A549 treated with Mapracorat at 1 μM for 4 hours (cell line): ENCODE measurements at places on chromosomes 11 and 22. TPM values are rescaled to one million over a fixed set of nuclear protein-coding genes. Genes with fewer than 3 reads are reported as not detected.

SEZ6L gene
- not detected in 5 replicates for total RNA-seq

OR8B8 gene
- total RNA-seq = not detected in 5 replicates

PATE4 gene
- not detected in 5 replicates for total RNA-seq

CAVIN3 gene
- 25.3 to 34.4 TPM (median 28.6 TPM) in 5 replicates for total RNA-seq

FOLR1 gene
- not detected in 5 replicates for total RNA-seq

OR4D5 gene
- total RNA-seq = not detected in 5 replicates

IFTAP gene
- 13.3 to 20.8 TPM (median 16.4 TPM) in 5 replicates for total RNA-seq

P2RY6 gene
- total RNA-seq = 3.8 to 7.6 TPM (median 6.2 TPM) in 5 replicates

GDPD4 gene
- total RNA-seq = not detected in 5 replicates

OR2AG2 gene
- total RNA-seq = 0.03 TPM in 1 of 5 replicates, not detected in the others

OR2AG1 gene
- total RNA-seq = not detected in 5 replicates

KCNJ11 gene
- total RNA-seq = 2.6 to 4.1 TPM (median 3.7 TPM) in 5 replicates

POU2AF2 gene
- not detected in 5 replicates for total RNA-seq

MMP12 gene
- 0.07 to 0.11 TPM (median 0.10 TPM) in 4 of 5 replicates, not detected in the other for total RNA-seq

TH gene
- total RNA-seq = 0.11 to 0.35 TPM (median 0.22 TPM) in 3 of 5 replicates, not detected in the others

GAL3ST1 gene
- 7.0 to 11.7 TPM (median 11.1 TPM) in 5 replicates for total RNA-seq

HTR3A gene
- total RNA-seq = not detected in 5 replicates

B4GAT1 gene
- total RNA-seq = 12.7 to 20.1 TPM (median 17.5 TPM) in 5 replicates

PKNOX2 gene
- 0.11 TPM in 1 of 5 replicates, not detected in the others for total RNA-seq

MS4A6A gene
- total RNA-seq = not detected in 5 replicates

PLEKHA7 gene
- total RNA-seq = 44.0 to 52.1 TPM (median 49.4 TPM) in 5 replicates

OR4D6 gene
- total RNA-seq = not detected in 5 replicates

P2RY2 gene
- total RNA-seq = 8.6 to 13.0 TPM (median 11.6 TPM) in 5 replicates

SLN gene
- 1.1 to 2.9 TPM (median 1.4 TPM) in 5 replicates for total RNA-seq

C11orf21 gene
- not detected in 5 replicates for total RNA-seq

KIAA1671 gene
- total RNA-seq = 8.9 to 12.4 TPM (median 11.2 TPM) in 5 replicates

TRIM22 gene
- 0.80 to 1.4 TPM (median 0.87 TPM) in 5 replicates for total RNA-seq

MRPL21 gene
- 126 to 143 TPM (median 134 TPM) in 5 replicates for total RNA-seq

POU2AF1 gene
- not detected in 5 replicates for total RNA-seq

FUT4 gene
- 2.0 to 2.9 TPM (median 2.5 TPM) in 5 replicates for total RNA-seq

CSNK1E gene
- total RNA-seq = 87.7 to 107 TPM (median 103 TPM) in 5 replicates

OR4C13 gene
- total RNA-seq = not detected in 5 replicates

CYP2D6 gene
- total RNA-seq = 0.41 to 0.93 TPM (median 0.63 TPM) in 5 replicates
